Skin of body (tissue), 3 donors: ENCODE measurements at places on chromosomes 11 and 22.

DNA sequence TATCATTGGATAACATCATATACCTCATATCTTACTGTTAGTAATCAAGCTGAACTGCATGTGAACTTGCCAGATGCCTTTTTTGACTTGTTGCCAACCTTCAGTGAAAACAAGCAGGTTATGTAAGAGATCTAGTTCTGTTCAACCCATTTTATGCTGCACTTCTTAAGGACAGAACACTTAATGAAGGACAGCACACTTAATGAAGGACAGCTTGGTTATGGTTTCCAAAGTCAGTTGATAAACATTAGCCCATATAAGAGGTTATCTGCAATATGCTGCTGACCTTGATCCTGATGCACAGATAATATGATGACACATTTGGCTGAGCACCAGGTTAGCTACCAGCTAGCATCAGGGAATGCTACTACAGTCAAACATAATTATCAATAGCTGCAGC, 358.7 kb upstream of the PDGFD start:
- peak; percentile 10 for DNase-seq

DNA sequence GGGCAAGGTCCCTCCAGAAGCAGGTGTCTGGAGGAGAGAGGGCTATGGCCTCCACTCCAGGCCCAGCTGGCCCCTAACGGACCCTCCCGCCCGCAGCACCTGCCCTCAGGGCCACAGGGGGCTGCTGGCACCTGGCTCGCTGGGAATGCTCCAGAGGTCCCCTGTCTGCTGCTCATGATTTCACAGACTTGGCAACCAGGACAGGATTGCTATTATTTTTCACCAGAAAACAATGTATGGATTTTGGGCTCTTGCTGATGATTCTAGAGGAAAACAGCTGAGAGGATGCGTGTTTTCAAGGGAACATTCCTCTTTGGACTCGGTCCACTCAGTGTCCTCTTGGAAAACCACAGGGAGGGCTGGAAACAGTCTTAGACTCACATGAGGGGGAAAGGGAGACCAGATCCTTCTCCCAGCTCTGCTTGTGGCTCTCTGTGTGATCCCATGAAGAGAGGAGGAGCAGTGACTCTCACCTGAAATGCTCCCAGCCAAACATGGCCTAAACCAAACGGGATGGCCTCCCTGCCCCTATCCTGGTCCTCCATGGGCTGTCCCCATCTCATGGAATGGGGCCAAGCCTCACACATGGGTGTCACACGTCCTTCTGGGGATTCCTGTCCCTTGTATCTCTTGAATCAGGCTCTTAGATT, 15.8 kb downstream of the MYEOV start:
- DNase-seq, result peak; percentile 66

DNA sequence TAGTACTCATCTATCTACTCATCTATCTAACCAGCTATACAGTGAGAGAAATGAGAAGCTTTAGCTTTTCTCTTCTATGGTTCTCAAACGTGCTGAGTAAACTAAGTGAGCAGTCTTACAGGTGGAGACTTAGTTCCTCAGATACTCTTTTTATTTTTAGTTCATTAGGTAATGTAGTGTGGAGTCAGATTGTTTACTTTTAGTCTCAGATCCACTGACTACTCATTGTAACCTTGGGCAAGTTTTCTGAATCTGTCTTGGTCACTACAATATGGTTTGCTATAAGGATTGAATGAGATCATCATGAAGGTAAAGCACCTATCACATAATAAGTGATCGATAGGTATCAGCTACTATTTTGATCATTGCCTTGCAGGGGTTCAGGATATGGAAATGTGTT, 160.1 kb downstream of the RAB38 start:
- no peak for DNase-seq

- peak; percentile 29 for DNase-seq
These were observed 56.8 kb downstream of the GUCY1A2 start for GRCh38 chr11:106961518-106961917.

DNA sequence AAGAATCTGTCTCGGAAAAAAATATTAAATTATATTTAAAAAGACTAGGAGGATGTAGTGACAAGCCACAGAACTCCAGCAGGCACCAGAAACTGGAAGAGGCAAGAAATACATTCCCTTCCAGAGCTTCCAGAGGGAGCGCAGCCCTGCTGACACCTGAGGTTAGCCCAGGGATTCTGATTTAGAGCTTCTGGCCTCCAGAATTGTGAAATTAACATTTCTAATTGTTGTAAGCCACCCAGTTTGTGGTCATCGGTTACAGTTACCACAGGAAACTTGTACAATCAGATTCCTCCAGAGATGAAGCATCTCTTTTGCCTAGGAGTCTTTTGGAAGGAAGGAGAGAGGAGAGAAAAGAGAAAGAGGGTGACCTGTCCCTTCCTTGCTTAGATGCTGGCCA, 6.4 kb upstream of the UBASH3B start:
- DNase-seq, result no peak

GRCh38 chr11:34036456-34036855, 15.1 kb upstream of the CAPRIN1 start:
- no peak for DNase-seq
